ENCODE measurements at places on chromosomes 5 and 9.

- no peak for DNase-seq
Measured at GRCh38 chr9:75893106-75893505, 2.6 kb downstream of the PCSK5 start.

- DNase-seq: no peak
Measured at GRCh38 chr5:179258001-179258921, 87.0 kb downstream of the ADAMTS2 start.

- DNase-seq: no peak
Measured at GRCh38 chr5:151164687-151165392, 7.3 kb upstream of the ANXA6 start.

DNA sequence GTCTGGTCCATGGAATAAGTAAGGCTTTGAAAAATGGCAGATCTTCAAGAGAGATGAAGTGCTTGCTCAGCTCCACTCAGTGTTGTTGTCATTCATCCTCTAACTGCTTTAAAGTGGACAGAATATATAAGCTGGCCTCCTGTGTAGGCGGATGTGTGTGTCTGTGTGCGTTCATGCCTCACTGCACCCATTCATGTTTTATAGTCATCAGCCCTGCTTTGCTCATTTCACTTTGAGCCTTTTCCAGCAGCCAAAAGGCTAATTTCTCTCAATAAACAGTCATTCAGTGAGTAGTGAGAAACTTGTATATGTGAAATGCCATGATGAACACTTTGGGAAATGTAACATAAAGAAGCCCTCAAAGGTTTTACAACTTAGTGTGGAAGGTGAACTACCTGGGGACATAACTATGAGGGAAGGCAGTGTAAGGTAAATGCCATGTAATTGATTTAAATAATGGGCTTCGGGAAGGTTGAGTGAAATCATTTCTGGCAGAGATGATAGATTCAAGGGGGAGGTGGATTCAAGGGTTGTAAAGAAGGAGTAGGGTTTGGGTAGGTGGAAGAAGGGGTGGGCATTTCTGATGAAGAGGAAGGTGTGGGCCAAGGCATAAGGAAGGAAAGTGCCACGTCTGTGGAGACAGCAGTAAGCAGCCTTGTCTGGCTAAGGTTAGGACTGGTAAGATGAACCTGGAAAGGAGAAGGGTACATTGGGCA lies 15.7 kb downstream of the TTC23L start:
- DNase-seq: no peak

DNA sequence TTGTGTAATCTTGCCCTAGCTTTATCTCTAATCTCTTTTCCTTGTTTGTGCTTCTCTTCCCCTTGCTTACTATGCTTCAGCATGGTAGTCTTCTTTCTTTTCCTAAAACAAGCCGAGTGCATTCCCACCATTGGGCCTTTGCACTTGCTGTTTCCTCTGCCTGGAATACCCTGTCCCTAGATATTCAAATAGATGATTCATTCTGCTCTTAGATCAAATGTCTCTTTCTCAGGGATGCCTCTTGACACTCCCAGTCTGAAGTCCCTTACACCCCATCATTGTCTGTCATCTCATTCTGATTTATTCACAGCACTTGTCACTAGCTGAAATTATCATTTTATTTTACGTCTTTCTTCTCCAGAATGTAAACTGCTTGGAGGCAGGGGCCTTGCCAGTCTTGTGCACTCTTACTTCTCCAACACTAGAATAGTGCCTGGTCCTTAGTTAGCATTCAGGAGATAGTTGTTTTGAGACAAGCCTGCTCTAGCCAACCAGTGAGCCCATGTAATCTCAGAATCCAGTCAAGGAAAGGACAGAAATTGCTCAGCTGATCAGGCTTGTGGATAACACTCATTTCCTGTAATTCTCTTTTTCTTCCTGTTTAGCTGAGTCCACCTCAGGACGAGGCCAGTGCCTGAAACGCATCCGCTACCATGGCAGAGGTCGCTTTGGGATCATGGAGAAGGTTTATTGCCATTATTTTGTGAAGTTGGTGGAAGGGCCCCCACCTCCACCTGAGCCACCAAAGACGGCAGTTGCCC lies 25.4 kb downstream of the MRPL22 start:
- no peak for DNase-seq

GRCh38 chr9:27377811-27378456 lies 81.0 kb upstream of the EQTN start:
- no peak for DNase-seq

GRCh38 chr5:65172486-65173129 lies 309.1 kb downstream of the ADAMTS6 start:
- no peak for DNase-seq

DNA sequence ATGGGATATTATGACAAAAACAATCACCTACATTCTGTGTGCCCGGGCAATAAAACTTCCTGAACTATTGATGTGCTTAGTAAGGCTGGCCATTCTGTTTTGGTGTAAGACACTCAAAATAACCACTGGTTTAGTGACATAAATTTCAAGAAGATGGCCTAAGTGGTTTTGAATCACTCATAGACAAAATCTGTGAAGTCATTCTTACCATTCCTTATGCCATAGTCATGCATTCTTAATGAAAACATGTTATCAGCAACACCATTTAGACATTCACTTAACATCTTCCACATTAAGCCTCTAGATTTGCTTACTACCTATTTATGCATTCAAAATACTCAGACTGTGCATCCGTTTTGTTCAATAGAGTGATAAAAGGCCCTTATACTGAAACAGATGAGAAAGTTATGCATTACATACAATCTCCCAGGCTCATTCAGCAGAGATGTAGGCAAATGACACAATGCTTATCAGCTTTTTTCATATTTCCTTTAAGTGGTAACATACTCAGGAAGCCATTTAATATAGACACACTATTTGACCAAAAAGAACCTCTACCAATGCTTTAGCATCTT lies 848.8 kb upstream of the DMAC1 start:
- DNase-seq: no peak

DNA sequence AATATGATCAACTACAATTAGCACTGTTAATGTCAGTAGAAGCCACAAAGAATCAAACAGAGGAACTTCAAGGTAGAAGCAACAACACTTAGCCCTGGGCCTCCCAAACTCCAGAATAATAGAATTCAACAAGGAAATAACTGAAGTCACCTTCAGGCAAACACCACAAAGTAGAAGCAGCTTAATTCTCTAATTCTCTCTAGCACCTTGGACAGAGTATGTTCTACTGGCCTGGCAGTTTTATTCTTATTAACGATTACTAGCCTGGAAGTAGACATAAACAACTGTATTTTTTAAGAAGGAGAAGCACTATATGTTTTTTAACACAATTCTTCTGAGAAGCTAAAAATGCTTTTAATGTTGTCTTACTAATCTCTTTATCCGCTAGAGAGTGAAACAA lies 911.9 kb downstream of the DTWD2 start:
- DNase-seq: no peak

DNA sequence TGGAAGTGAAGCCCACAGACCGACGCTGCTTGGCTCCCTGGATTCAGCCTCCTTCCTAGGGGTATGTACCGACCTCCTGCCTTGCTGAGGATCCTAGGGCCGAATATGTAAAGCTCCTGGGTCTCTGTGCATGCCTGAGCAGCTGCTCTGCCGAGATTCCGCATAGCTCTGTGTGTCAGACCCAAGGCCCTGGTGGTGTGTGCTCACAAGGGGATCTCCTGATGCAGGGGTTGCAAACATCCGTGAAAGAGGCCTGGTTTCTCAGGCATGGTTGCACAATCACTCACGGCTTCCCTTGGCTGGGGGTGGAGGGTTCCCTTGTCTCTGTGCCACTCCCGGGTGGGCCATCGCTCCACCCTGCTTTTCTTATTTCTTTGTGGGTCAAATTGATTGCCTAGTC lies 19.9 kb upstream of the SVEP1 start:
- DNase-seq: no peak

- no peak for DNase-seq
Measured at GRCh38 chr5:88660264-88660946, 222.6 kb downstream of the MEF2C start.

DNA sequence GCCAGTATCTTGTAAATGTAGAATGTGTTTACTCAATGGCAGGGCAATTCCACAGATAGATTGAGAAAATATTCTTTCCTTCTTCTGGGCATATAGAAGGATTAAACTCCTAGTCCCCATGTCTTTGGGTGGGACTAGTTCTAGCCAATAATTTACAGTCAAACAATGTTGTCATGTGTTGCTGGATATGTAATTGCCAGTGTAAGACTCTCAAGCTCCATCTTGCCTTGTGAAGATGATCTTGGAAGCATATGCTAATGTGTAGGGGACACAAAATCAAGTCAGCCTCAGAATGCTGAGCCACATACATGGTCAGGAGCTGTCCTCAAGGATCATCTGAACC lies 386.9 kb downstream of the CETN3 start:
- DNase-seq: no peak

- peak; percentile 18 for DNase-seq
Measured at GRCh38 chr9:137387114-137387890, 35.7 kb downstream of the EXD3 start.

Measured in stimulated activated CD8-positive, alpha-beta memory T cell treated with anti-CD3 and anti-CD28 coated beads, Interleukin-4, amount 100 ng/mL, for 1 hour (primary cell).